ENCODE measurements at places on chromosomes 11 and 22. TPM values are rescaled to one million over a fixed set of nuclear protein-coding genes. Genes with fewer than 3 reads are reported as not detected.

HPX gene
- 1.4 TPM for total RNA-seq

MCHR1 gene
- total RNA-seq = not detected

ELP4 gene
- total RNA-seq = 15.0 TPM

ADAMTS8 gene
- total RNA-seq = 0.19 TPM

TMEM134 gene
- total RNA-seq = 54.5 TPM

GRAMD1B gene
- total RNA-seq = 1.9 TPM

DNA sequence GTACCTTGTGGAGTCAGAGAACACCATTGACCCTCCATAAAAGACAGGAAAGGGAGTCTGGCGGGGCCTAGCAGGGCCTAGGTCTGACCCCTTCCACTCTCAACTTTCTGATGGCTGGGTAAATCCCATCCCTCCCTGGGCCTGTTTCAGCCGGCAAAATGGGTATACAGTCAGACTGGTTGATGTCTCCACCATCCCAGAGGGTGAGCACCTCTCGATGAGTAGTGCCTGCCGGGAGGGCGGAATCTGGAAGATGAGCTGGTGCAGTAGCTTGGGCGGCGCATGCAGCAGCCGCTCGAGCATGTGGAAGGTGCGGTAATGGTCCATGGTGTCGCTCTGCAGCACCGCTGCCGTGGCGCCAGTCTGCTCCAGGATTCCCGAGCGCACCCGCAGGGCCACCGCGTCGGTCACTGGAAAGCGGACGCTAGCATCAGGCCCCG, 528 bp downstream of the FIBP start:
- DNase-seq = no peak
- peak overlapping the region; percentile 98 for H3K4me3 ChIP-seq
- H3K27ac ChIP-seq = peak overlapping the region; percentile 99
- no peaks in the 10 kb centered on the region for H3K27me3 ChIP-seq

- H3K27ac ChIP-seq = no peak overlapping the region
- peaks cover 2% of the 10 kb centered on the region for H3K27me3 ChIP-seq
- no peak for DNase-seq
- peaks cover 2% of the 10 kb centered on the region for H3K36me3 ChIP-seq
- H3K4me1 ChIP-seq = peaks cover 15% of the 10 kb centered on the region
Measured at GRCh38 chr22:30602049-30602448, 4.9 kb upstream of the TCN2 start.

- no peak overlapping the region for H3K27ac ChIP-seq
- DNase-seq = no peak
- no peak overlapping the region for H3K4me3 ChIP-seq
- no peaks in the 10 kb centered on the region for H3K4me1 ChIP-seq
- no peaks in the 10 kb centered on the region for H3K27me3 ChIP-seq
Measured at GRCh38 chr22:41782316-41782715, 18.2 kb upstream of the CCDC134 start.

DNA sequence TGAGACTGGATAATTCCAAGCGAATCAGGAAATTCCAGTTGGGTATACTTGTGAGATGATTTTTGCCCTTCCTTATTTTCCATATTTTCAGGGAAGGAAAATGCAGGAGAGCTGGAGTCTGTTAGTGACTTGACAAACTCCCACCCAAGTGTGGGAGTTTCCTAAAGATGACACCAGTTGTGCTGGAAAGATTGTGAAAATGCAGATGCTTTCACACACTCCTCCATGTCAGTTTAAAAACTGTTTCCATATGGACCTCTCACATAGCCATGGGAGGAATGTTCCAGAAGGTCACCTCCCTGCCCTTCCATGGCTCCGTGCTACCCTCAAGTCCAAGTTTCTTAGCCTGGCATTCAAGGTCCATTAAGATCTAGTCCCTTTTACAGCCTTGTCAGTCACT, 350.7 kb upstream of the NARS2 start:
- no peak for DNase-seq
- H3K27me3 ChIP-seq = no peaks in the 10 kb centered on the region
- no peak overlapping the region for H3K4me3 ChIP-seq

DNA sequence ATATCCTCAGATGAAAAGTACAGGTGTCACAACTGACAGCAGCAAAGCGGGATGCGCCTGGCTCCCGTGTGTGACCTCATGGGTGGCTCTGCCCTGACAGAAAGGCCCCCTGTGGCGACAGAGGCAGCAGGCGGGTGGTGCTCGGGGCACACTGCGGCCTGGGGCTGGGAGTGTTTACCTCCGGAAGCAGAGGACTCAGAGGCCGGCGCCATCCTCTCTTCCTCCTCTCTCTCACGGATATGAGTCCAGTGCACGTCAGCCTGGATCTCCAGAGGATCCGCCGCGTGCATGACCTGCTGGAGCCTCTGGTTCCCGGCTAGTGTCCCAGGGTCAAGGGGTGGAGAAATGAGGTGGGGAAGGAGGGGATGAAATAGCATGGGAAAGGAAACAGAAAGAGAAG, 53.2 kb upstream of the BID start:
- H3K4me3 ChIP-seq = no peak overlapping the region
- H3K27ac ChIP-seq = no peak overlapping the region
- H3K4me1 ChIP-seq = peaks cover 2% of the 10 kb centered on the region
- peaks cover 8% of the 10 kb centered on the region for H3K36me3 ChIP-seq

- H3K4me1 ChIP-seq = no peaks in the 10 kb centered on the region
- no peak overlapping the region for H3K27ac ChIP-seq
- no peaks in the 10 kb centered on the region for H3K27me3 ChIP-seq
- H3K36me3 ChIP-seq = no peaks in the 10 kb centered on the region
- no peak for DNase-seq
Measured at GRCh38 chr11:32290783-32291182, 144.6 kb downstream of the WT1 start.

DNA sequence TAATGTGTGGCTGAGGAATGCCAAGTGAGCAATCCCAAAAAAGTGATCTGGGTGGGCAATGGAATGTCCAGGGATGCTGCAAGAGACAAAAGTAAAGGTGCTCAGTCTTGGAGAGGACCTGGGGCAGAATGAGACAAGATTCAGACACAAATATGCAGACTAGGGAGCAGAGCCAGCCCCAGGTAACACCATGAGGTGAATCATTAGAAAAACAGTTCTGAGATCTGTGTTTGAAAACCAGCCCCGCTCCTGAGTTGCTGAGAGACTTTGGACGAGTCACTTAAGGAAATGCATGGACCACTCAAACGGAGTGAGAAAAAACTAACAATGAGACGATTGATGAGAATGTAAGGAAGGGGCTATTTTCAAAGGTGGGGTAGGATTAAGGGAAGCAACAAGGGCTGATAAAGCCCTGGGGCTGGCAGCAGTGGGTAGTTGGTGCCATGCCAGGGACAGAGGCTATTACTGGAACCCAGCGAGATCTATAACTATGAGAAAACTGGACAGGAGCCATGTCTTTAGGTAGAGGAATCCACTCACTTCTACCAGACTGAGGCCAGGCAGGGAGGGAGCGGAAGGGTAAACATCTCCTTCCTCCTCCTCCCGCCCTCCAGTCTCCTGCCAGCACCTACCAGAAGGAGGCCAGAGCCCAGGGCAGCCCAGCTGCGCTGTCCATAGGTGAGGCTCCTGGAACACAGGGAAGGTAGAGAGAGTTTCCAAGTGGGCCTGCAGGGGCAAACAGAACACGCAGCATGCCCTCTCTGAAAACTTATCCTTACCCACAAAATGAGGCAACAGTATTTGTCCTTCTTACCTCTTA, 130.4 kb upstream of the TEAD1 start:
- H3K4me1 ChIP-seq = peaks cover 44% of the 10 kb centered on the region
- H3K36me3 ChIP-seq = no peaks in the 10 kb centered on the region
- peak; percentile 67 for DNase-seq
- no peak overlapping the region for H3K27ac ChIP-seq
- no peaks in the 10 kb centered on the region for H3K27me3 ChIP-seq

DNA sequence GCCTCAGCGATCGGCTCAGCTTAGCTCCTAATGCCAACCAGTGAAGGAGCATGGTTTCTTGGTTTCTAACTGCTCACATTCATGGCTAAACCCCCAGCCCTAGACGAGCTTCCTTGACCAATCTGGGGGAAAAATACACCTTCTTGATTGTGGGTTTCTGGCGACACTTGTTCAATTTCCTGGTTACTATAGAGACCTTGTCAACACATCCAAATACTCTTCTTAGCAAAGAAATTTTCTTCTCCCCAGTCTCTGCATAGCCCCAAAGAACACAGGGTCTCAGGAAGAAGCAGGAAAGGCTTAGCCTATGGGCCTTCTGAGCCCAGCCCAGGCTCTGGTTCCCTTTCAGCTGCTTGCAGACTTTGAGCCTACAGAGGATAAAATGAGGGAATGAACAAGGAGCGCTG, 88.5 kb upstream of the SYT13 start:
- H3K27me3 ChIP-seq = peaks cover 54% of the 10 kb centered on the region
- no peak for DNase-seq
- H3K4me3 ChIP-seq = no peak overlapping the region
- H3K4me1 ChIP-seq = no peaks in the 10 kb centered on the region
- H3K36me3 ChIP-seq = no peaks in the 10 kb centered on the region
- H3K27ac ChIP-seq = no peak overlapping the region

DNA sequence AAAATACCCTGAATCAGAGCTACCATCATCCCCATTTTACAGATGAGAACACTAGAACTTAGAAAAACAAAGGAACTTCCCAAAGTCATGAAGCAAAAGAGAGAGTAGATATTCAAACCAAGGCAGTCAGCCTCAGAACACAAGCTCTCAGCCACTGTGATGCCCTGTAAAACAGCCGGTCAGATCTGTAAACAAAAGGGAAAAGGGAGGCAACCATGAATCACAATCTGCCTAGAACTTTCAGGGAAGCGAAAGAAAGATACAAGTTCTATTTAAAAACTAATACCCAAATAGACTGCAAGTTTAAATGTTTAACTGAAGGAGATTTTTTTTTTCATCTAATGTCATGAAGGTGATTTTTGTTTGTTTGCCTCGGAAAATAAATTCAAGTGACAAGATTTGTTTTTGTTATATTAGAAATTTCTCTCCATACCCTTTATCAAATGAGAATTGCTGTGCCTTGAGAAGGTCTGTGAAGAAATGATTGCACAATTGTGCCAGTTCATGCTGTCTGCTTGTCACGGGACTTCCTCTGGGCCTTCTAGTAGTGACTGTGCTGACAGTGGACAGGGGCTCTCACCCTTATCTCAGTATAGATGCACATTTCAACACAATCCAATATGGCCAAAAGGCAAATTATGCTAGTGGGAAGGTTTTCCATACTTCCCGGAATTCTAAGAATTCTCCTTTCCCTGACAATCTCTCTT, 11.7 kb downstream of the SAA1 start:
- no peaks in the 10 kb centered on the region for H3K4me1 ChIP-seq
- DNase-seq = no peak
- H3K27ac ChIP-seq = no peak overlapping the region
- no peaks in the 10 kb centered on the region for H3K27me3 ChIP-seq
- H3K4me3 ChIP-seq = no peak overlapping the region
- peaks cover 47% of the 10 kb centered on the region for H3K36me3 ChIP-seq

- DNase-seq = no peak
- peak overlapping the region; percentile 20 for H3K27ac ChIP-seq
- no peaks in the 10 kb centered on the region for H3K27me3 ChIP-seq
- H3K4me1 ChIP-seq = peaks cover 13% of the 10 kb centered on the region
- H3K4me3 ChIP-seq = no peak overlapping the region
- peaks cover 9% of the 10 kb centered on the region for H3K36me3 ChIP-seq
Measured at GRCh38 chr11:43789700-43790443, 90.8 kb upstream of the ALKBH3 start.

DNA sequence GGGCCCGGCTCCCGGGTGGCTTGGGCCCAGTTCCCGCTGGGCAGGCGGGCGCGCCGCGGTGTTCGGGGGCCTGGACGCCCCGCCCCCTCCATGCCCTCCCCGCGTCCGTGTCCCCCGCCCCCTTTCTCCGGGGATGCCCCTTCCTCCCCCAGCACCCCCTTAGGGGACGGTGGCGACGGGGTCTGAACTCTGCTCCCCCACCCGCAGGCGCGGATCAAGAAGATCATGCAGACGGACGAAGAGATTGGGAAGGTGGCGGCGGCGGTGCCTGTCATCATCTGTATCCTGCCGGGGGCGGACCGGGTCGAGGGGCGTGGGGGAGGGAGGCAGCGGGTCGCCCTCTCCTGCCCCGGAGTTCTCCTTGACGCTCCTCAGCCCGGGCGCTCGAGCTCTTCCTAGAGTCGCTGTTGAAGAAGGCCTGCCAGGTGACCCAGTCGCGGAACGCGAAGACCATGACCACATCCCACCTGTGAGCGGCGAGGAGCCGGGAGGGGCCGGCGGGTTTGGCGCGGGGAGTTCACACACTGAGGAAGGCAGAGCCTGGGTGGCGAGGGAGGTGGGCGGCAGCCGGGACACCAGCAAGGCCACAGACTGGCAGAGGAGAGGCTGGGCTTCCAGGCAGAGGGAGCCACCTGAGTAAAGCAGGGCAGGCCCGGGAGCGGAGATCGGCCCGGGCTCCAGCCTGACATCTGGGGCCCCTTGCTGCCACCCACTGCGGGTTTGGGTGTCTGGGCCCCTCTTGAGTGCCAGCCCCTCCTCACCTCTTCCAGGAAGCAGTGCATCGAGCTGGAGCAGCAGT, 546 bp downstream of the DRAP1 start:
- DNase-seq = no peak
- peaks cover 36% of the 10 kb centered on the region for H3K4me1 ChIP-seq
- H3K27ac ChIP-seq = peak overlapping the region; percentile 65
- peaks cover 23% of the 10 kb centered on the region for H3K36me3 ChIP-seq

DNA sequence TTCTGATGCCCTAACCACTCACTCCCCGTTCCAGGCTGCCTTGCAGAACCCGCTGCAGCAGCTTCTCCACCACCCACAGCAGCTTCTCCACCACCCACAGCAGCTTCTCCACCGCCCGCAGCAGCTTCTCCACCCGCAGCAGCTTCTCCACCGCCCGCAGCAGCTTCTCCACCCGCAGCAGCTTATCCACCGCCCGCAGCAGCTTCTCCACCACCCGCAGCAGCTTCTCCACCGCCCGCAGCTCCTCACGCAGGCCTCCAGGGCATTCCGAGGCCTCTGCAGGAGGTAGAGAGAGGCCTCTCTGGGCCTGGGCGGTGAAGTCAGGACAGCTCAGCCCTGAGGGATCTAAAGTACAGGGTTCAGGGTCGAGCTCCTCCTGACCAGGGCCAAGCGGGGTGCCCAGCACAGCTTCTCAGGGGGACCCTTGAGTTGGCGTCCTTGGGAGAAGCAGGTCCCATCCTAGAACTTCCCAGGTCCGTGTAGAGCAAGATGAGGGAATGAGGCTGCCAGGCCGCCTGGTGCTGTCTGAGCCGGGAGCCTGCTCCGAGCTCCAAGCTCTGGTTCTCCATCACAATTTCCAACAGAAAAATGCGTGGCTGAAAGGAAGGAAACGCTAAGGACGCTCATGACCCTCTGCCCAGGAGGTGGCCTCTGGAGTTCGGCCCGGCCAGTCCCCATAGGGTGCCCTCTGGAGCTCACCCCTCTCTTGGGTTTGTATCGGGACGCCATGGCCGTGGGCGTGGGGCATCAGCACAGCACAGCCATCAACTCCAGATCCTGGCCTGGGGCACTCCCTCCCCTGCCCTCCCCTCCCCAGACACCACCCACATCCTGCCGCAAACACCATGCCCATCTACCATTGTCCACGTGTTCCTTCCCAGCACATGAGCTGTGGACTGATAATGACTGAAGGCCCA, 528.6 kb downstream of the BRD1 start:
- DNase-seq = peak; percentile 80
- no peaks in the 10 kb centered on the region for H3K36me3 ChIP-seq
- H3K27ac ChIP-seq = no peak overlapping the region
- no peaks in the 10 kb centered on the region for H3K4me1 ChIP-seq
- no peak overlapping the region for H3K4me3 ChIP-seq

- no peaks in the 10 kb centered on the region for H3K4me1 ChIP-seq
- H3K27ac ChIP-seq = no peak overlapping the region
- no peak overlapping the region for H3K4me3 ChIP-seq
Measured at GRCh38 chr22:42000466-42000865, 1.9 kb downstream of the WBP2NL start.

Measured in osteocyte (in vitro differentiated cells).